Stimulated activated CD8-positive, alpha-beta memory T cell treated with anti-CD3 and anti-CD28 coated beads, Interleukin-7, amount 100 ng/mL, for 48 hours (primary cell): ENCODE measurements at places on chromosomes 12 and 14.

DNA sequence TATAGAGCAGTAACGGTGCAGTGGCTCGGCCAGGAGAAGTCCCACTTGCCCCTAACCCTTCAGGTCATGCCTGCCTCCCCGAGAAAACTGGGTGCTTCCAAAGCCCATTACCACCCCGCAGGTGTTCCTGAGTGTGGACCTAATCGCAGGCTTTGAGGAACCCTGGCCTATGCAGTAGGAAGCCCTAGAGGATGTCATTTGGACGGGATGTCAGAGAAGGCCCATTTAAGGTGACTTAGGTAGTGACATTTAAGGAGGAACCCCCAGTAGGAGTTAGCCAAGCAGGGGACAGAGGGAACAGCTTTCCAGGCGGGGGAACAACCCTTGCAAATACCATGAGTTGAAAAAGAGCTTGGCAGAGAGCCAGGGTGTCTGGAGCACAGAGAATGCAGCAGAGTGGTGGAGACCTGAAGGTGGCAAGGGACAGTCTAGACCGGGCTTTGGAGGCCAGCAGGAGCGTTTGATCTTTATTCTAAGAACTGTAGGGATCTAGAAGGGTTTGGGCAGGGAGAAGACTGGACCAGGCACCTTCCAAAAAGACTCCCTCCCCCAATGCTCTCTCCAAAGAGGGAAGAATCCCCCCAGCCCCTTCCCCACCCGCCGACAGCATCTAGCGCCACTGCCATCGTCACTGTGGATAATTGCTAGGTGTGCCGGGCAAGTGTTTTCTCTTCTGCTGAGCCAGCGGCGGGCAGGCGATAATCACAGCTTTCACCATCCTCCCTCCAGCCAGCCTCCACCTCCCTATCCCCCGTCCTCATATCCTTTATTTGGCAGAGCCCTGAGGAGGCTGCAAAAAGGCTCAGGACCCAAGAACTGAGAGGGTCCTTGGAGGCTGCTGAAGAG is 33.3 kb upstream of the BEGAIN start:
- DNase-seq, result no peak

GRCh38 chr12:52903855-52904508 is 894 bp downstream of the KRT8 start:
- DNase-seq, result no peak

- no peak for DNase-seq
Observed at GRCh38 chr14:62736048-62737043, 308.9 kb downstream of the KCNH5 start.

DNA sequence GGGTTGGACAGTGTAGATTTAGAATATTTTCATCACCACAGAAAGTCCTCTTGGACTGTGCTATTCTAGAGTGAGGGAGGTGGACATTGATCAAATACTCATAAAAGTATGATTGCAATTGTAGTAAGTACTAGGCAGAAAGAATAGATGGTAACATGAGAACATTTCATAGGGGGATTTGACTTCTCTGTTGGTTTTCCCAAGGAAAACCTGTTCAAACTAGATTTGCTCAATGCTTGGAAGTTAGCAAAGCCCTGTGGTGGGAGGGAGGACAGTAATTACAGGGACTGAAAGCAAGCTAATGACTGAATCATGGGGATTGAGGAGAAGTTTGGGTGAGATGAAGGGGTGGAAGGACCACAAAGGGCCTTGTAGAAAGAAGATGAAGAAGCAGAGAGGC is 24.4 kb upstream of the EID3 start:
- no peak for DNase-seq

GRCh38 chr14:32622742-32623141 is 293.6 kb downstream of the AKAP6 start:
- no peak for DNase-seq

GRCh38 chr14:89340200-89341181 is 76.5 kb downstream of the FOXN3 start:
- no peak for DNase-seq

GRCh38 chr14:102484316-102484715 is 25.3 kb downstream of the ANKRD9 start:
- no peak for DNase-seq

- DNase-seq, result no peak
Observed at GRCh38 chr14:95290021-95290420, 29.7 kb downstream of the CLMN start.

DNA sequence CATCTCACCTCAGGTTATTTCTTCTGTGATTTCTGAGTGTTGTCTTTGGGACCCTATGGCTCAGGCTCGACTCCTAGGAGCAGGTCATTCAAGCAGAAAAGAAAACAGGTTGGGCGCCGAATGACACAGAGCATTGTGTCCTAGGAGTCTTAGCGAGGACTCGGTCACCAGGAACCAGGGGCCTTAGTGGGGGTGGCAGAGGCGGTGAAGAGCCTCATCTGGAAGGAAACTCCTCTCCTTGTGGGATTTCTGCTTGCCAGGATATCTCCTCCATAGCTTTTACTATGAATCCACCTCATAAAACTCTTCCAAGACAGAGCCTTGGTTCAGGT is 630 bp downstream of the PLEKHH1 start:
- no peak for DNase-seq

- no peak for DNase-seq
Observed at GRCh38 chr12:50043854-50044253, 13.5 kb upstream of the ASIC1 start.

DNA sequence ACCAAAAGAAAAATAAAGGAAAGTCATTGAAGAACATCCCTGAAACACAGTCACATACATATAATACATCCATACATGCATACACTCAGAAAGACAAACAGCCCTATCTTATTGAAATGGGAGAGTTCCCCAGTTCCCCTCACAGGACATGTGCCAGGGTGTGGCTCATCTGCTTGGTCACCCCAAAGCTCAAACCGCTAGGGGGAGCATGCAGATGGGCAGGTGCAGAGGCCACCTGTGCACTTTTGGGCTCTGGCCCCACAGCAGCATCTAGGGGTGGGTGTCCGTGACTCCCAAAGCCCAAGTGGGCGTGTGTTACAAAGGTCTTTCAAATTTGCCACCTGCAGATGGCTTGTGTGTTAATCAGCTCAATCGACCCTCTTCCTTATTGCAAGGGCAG is 75.2 kb downstream of the CMAS start:
- DNase-seq, result peak; percentile 16

- DNase-seq, result no peak
Observed at GRCh38 chr12:126993898-126994297, 1273.1 kb upstream of the TMEM132C start.

DNA sequence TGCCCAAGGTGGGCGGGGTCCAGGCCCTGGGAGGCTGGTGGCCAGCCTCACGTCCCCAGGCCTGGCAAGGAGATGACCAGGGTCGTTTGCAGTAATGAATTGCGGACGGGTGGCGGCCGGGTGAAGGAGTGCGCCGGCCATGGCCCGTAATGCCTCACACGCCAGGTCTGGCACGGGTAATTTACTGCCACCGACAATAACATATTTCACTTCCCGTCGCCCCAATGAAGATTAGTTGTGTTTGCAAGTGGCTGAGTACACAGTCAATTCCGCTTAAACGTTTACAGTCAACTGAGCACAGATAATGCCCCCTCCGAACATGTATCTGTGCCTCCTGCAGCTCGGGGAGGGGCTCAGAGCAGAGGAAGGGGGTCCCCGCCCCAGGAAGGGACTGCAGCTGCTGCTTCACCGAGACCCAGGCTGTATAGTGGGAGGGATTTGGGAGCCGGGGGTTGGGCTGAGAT is 48.3 kb downstream of the MVK start:
- DNase-seq, result no peak

GRCh38 chr14:38257507-38257906 is 1.6 kb upstream of the CLEC14A start:
- DNase-seq, result no peak

GRCh38 chr12:32083489-32083888 is 23.2 kb upstream of the BICD1 start:
- no peak for DNase-seq

DNA sequence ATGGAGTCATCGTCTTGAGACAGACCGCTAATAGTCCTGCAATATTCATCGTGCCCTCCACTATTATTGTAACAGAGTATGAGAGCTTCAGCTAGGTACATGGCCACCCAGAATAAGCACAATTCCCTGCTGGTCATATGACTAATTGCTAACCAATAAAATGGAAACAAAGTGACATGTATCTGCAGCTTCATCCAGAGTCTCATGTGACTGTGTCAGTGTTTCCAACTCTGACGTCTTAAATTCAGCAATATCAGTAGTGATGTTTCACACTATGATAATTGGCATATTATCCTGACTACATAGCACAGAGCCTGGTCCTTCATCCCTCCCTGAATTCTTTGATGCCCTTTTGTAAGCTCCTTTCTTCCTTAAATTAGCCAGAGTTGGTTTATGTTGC is 167.4 kb downstream of the RPS29 start:
- DNase-seq, result no peak

DNA sequence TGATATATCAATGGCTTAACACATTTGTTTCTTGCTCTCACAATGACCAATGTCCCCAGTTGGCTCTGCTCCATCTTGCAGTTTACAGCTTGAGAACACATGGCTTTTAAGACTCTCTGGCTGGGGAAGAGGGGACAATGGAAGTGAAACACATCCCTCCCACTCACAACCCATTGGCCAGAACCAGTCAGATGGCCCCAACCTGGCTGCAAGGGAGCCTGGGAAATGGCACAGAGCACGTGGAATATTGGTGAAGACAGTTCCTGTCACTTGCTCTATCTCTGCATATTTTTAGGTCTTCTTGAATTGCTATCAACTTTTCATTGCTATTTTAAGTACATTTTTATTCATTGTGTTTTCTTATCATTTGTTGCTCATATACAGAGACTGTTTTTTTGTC is 345.4 kb downstream of the MED13L start:
- no peak for DNase-seq

GRCh38 chr12:112191201-112191600 is 65.8 kb downstream of the TRAFD1 start:
- DNase-seq, result no peak

GRCh38 chr12:76471579-76471978 is 88.0 kb downstream of the OSBPL8 start:
- DNase-seq, result no peak

DNA sequence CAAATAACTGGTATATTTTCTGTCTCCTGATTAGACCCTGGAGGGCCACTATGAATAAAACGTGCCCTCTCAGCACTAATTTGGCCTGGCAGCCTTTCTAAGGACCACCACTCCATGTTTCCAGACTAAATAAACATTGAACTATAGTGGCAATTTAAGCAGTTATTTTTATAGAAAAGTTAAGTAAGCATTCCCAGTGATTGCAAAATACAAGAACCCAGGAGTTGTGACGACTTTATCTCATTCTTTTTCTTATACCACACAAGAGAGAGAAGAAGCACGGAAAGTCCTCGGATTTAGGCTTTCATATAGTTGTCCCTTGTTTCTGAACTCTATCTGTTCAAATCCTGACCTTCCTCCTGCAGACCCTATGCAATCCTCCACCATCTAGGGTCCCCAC is 23.1 kb upstream of the STRAP start:
- no peak for DNase-seq

DNA sequence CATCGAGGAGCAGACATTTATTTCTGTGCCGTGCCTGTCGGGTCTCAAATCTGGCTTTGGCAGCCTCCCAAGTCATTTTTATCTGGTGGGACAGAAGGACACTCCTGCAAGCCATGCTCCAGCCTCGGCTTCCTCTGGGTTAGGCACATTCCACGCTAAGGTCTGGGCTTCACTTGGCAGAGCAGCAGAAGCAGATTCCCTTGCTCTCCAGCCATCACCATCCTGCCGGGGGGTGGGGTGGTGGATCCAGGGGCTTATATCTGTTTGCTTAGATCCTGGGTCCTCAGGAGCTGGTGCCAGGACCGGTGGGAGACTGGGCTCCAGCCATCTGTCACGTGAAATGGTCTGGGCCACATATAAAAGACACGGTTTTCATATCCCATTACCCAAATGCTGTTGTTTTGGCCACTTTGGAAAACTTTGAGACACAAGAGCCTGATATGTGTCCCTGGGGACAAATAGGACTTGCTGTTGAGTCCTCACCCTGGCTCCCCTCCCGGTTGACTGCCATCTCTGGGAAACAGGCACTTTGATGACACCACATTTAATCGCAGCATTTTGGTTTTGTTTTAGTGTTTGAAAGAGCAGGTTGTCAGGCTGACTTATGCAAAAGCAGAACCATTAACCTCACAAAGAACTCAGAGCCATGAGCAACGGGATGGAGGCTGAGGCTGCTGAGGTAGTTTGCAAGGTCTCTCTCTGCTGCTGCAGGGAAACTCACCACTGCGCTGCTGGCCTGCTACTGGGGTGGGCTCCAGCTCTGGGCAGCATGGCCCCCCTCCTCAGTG is 69.6 kb upstream of the PRMT8 start:
- DNase-seq, result no peak

GRCh38 chr14:50559990-50560930 is at the start of gene ATL1:
TSS of gene ATL1 (plus strand) at chr14:50560145. CDS start at chr14:50560266, 121 bp downstream.
- DNase-seq, result peak; percentile 13

DNA sequence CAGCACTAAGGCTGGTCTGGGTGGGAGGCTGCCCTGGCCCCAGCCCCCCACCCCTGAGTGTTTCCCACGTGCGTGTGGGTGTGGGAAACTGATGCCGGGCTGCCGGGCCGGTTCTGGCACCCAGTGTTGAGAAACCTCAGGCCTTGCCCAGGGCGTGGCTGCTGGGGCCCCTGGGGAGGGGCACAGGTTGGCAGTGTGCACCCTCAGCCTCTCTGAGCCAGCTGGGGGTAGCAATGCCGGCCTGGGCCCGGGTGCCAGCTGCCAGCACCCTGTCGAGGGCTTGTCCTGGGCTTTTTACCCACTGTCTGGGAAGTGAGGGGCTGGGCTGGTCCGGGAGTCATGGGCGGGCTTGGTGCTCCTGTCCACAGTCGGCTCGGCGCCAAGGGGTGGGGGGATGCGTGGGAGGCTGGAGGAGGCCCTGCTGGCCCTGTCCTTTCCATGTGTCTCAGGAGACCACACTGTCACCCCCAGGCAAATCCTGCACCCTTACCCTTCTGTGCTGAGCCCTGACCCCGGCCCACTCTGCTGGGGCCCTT is 15.7 kb downstream of the ASPG start:
- no peak for DNase-seq

GRCh38 chr12:3315201-3315661 is 175.8 kb upstream of the PRMT8 start:
- no peak for DNase-seq

DNA sequence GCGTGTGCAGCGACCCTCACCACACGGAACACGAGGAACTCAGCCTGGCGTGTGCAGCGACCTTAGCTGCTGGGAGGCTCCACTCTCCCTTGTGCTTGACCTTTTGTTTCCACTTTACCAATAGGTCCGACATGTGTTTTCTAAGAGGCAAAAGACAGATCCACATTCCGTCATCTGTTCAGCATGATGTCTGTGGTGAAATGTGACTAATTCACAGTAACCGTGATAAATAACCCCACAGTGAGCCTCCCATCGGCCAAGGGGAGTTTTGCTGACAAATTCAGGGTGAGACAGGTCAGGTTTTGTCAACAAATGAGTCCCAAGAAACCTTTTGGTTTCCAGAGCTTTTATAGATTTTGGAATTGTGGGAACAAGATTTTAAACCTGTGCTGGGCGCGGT is 55.9 kb downstream of the MOK start:
- DNase-seq, result no peak

- DNase-seq, result no peak
Observed at GRCh38 chr12:10672231-10672868, 1.5 kb downstream of the STYK1 start.

GRCh38 chr12:5776091-5776490 is 169.0 kb downstream of the ANO2 start:
- no peak for DNase-seq
